ENCODE measurements at places on chromosomes 1 and 21.

GRCh38 chr1:161330346-161330745 lies 16.2 kb downstream of the SDHC start:
- no peak for DNase-seq

DNA sequence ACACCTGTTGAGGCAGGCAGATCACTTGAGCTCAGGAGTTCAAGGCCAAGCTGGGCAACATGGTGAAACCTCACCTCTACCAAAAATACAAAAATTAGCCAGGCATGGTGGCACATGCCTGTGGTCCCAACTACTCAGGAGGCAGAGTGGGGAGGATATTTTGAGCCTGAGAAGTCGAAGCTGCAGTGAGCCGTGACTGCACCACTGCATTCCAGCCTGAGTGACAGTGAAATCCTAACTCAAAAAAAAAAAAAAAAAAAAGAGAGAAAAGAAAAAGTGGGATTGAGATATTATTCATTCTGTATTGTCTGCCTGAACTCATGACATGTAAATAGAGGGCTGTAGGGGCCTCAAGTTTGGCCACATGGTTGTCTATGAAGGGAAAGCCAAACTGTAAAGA lies 37.3 kb downstream of the WNT2B start:
- no peak for DNase-seq

DNA sequence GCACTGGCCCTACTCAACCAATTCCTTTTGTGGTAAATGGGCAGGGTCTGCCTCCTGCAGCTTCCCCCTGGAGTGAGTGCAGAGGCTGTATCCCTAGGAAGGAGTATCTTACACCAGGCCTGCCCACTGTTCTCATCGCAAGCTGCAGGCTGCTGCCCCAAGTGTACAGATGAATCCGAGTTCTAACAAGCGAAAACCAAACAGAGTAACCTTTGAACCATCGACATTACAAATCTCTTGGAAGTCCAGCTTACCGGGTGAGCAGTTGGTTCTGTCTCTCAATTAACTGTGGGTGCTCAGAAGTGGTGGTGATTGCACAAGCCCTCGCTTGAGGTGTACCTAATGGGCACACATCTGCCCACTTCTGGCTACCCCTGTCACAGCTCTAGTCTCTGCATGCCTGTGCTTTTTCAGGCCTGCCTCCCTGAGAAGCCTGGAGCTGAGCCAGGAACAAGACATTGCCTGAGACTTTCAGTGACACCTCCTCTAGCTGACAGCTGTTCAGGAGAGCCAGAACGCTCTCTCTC lies 22.7 kb downstream of the INAVA start:
- no peak for DNase-seq

- no peak for DNase-seq
Measured at GRCh38 chr1:226086776-226087175, 24.3 kb downstream of the H3-3A start.

DNA sequence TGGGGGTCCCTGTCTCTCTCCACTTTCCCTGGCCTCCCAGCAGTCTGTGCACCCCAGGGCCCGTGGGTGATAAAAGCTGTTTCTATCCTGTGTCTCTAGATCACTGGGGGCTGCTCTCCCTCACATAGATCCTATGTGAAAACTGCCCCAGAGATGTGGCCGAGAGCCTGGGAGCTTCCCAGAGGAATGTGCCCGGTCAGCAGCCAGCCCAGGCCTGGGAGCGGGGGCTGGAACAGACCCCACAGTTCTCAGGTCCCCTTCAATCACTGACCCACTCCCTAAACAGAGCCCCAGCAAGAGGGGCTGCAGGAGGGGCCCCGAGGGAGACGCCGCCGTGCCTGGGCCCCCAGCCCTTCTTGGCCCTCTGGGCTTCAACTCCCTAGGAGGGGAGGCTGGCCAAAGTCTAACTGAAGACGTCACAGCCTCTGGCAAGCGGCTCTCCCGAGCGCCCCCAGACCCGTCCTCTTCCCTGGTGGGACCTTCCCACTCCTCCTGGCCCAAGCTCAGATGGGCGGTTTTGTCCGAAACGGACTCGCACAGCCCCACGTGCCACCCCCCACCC lies 403 bp downstream of the MXRA8 start:
- no peak for DNase-seq

DNA sequence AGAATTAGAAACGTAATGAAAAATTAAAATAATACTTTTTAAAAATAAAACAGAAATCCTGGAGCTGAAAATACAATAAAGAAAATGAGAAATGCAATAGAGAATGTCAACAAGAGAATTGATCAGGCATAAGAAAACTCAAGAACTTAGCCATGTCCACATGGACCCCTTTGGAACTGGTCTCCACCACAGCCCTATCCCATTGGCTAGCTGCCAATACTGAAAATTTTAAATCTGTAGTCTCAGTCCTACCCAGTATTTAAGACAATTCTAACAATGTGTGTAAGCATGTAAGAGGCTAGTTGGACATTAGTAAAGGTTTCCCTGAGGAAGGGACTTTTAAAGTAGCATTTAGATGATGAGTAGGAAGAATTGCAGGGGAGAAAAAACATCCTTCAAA lies 25.8 kb upstream of the RRP15 start:
- DNase-seq = no peak

- no peak for DNase-seq
Measured at GRCh38 chr1:172211221-172211620, 209.3 kb upstream of the C1orf105 start.

- DNase-seq = no peak
Measured at GRCh38 chr1:232978815-232979214, 28.4 kb downstream of the NTPCR start.

GRCh38 chr1:227912866-227913265 lies 34.9 kb downstream of the WNT9A start:
- DNase-seq = no peak

DNA sequence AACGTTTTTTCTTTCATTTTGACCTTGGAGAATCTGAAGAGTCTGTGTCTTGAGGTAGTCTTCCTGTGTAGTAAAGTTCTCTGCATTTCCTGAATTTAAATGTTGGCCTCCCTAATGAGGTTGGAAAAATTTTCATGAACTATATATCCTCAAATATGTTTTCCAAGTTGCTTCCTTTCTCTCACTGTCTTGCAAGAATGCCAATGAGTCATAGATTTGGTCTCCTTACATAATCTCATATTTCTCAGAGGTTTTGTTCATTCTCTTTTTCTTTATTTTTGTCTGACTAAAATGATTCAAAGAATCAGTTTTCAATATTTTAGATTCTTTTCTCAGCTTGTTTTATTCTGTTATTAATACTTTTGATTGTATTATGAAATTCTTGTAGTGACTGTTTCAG lies 87.6 kb downstream of the DRAM2 start:
- no peak for DNase-seq

Measured in stimulated activated CD8-positive, alpha-beta memory T cell treated with anti-CD3 and anti-CD28 coated beads, Interleukin-4, amount 100 ng/mL, for 4 hours (primary cell).